Activated CD4-positive, alpha-beta memory T cell treated with anti-CD3 and anti-CD28 coated beads for 36 hours (primary cell): ENCODE measurements at places on chromosomes 16 and 17. TPM values are rescaled to one million over a fixed set of nuclear protein-coding genes. Genes with fewer than 3 reads are reported as not detected.
A peak's percentile ranks its signal among the peaks of the same experiment; 100 is the strongest.

DNA sequence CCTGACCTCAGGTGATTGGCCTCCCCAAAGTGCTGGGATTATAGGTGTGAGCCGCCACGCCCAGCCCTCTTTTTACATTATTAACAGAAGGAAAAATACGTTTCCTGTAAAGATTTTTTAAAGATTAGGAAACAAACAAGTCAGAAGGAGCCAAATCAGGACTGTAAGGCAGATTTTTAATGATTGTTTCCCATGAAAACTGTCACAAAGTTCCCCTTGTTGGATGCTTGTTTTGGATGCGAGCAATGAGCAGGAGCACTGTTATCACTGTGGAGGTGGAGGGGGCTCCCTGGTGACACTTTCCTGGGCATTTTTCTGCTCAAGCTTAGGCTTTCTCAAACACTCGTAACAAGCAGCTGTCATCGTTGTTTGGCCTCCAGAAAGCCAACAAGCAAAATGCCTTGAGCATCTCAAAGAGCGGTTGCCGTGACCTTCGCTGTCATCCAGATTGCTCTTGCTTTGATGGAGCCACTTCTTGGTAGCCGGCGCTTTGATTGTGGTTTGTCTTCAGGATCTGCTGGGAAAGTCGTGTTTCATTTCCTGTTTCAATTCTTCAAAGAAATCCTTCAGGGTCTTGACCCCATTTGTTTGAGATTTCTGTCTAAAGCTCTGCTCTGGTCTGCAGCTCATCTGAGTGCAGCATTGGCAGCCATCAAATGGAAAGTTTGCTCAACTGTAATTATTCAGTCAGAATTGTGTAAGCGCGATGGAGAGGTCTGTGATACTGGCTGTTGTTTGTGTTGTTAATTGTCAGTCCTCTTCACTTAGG is 128.7 kb downstream of the RPTOR start:
- DNase-seq, result peak; percentile 41

- DNase-seq, result no peak
These were observed 697 bp upstream of the SHISA9 start for GRCh38 chr16:12900599-12901203.

- no peak for DNase-seq
These were observed 16.5 kb downstream of the GLP2R start for GRCh38 chr17:9842057-9842758.

- DNase-seq, result no peak
These were observed 9.1 kb downstream of the ZSCAN10 start for GRCh38 chr16:3089717-3090592.

DNA sequence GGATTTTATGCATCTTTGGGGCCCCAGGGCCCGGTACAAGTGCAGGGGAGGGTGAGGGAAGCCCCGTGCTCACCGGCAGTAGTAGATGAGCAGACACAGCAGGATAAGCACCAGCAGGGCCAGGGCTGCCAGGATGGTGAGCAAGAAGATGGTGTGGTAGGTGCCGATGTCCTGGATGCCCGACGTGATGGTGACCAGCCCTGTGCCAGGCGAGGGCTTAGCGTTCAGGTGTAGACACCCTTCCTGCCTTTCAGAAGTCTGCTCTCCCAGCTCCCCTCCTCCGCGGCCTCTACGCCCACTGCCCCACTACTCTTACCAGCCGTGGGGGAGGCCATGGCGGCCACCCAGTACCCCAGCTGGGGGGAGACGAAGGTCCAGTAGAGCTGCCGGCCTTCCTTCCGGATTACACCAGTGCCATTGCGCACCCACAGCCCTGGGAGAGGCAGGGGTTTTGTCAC is 8.0 kb downstream of the FAM171A2 start:
- DNase-seq, result no peak

DNA sequence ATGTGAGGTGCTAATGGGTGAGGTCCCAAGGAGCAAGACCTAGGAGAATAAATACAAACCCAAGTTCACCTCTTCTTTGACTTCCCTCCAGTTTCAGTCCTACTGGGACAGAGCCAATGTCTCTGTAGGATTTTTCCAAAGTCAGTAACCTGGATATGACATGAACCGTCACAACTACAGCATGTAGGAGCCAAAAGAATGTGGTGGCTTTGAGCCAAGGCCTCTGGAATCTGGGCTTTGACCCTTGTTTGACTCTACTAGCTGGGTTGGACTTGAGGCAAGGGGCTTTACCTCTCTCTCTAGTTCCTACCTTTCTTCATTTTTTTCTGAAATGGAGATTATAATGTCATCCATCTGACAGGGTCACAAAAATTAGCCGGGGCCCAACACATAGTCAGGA is 91.4 kb downstream of the CACNG3 start:
- no peak for DNase-seq

GRCh38 chr16:67028167-67028695 is 718 bp upstream of the CBFB start:
- no peak for DNase-seq

DNA sequence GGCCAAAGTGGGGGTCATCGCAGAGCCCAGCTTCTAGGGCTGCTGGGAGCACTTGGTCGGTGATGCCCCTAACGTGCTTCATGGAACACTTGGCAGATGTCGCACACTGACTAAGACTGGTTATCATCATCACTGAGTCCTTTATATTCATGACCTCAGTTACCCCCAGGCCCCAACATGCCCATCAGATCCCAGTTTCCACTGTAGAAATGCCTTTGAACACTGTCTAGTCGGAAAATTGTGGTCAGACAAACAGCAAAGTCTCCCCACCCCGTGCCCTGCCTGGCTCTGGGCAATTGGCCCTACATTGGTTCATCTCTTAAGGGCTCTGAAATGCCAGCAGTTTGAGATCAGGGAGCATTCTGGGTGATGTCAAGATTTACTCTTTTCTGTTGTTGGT is 51.3 kb downstream of the NKD1 start:
- DNase-seq, result no peak

GRCh38 chr17:17474341-17474740 is 2.5 kb upstream of the MED9 start:
- no peak for DNase-seq

- no peak for DNase-seq
These were observed 18.6 kb downstream of the SCNN1B start for GRCh38 chr16:23320693-23321092.

DNA sequence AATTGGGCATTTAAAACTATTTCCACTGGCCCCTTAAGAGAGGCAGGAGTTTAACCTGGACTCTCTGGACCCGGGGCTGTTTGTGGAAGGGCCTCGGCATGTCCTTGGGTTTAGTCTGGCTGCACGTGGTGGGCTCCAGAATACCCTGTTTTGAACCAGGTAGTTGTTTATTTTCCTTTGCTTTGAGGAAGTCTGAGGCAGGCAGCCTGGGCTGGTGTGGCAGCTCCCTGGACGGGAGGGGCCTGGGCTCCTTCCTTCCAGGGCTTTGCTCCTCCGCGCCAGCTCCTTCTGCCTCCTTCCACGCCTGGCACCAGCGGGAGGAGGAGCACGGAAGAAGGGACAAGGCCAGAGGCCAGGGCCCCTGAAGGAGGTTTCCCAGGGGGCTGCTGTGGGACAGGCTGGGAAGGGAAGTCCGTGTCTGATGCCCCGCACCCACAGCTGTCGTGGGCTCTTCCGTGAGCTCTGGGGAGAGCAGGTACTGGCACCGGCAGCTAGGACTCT is 15.5 kb downstream of the BANP start:
- no peak for DNase-seq

DNA sequence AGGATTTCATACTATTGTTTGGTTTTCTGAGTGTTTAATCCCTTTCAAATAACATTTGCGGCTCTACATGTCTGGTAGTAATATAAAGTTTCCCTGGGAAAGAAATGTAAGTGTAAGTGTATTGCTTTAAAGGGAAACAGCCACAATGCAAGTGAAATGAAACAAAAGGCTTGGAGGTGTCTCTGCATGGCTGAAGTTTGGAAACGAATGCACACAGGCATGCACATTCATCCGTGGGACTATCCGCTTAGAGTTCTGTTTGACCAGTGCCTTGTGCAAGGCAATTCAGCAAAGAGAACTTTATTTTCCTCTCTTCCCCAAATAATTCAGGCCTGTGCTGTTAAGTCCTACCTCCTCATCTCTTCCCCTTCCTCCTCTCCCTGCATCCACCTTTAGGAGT is 56.1 kb upstream of the MRTFB start:
- no peak for DNase-seq

GRCh38 chr16:1551166-1551565 is 17.7 kb downstream of the TMEM204 start:
- no peak for DNase-seq

DNA sequence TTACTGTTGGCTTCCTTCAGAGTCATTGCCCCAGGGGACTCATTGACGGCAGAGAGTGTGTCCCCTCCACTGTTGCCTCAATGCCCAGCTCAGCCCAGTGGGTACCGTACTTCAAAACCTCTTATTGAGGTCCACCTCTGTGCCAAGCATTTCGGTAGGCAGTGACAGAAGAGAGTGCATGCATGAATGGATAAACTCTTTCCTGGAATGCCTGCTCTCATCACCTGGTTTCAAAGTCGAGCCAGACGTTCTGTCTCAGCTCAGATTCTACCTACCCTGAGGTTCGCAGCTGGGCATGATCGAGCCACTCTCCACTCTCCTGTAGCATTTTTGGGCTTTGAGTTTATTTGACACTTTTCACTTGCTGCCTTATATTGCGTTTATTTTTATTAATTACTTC is 647.0 kb downstream of the MAF start:
- DNase-seq, result no peak

DNA sequence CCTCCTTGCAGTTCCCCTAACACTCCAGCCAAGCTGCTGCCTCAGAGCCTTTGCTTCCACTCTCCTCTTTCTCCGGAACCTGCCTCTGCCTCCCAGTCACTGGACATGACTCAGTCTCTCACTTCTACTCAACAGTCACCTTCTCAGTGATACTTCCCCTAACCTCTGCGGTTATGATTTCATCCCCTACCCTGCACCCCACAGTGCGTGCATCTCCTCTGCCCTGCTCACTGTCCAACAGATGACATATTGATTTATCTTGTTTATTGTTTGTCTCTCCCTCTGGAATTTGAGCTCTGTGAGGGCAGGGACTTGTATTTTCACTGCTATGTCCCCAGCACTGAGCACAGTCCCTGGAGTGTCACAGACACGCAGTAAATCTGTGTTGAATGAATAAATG is 100.7 kb downstream of the CYLD start:
- peak; percentile 69 for DNase-seq

DNA sequence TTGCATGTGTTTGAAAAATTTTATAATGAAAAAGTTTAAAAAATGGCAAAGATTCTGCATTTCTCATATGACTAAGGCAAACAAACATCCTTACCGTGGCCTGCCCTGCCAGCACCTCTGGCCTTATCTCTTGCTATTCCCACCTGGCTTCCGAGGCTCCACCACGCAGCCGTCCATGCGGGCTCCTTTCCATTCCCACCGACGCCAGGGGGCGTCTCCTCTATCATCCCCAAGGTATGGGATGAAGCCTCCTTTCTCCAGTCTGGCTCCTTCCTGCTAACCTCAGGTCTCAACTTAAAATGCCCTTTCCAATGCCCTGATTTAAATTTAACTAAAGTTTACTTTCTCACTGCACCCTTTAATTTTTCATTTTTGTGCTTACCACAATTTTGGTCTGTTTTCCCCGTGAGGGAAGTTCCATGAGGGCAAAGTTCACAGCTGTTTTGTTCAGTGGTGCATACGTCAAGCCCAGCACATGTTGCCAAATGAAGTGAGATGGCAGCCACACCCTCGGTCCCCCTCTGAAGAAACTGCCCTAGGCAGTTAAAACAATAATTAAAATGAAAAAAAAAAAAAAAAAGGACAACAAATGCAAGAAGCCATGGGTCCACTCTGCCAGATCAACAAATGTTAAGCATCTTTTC is 13.3 kb upstream of the SDK2 start:
- DNase-seq, result peak; percentile 47

- no peak for DNase-seq
These were observed 166.4 kb downstream of the CYB561 start for GRCh38 chr17:63279498-63280230.

- no peak for DNase-seq
These were observed 30.2 kb downstream of the AATF start for GRCh38 chr17:36978810-36979564.

- DNase-seq, result peak; percentile 40
These were observed 50.9 kb upstream of the MTSS2 start for GRCh38 chr16:70736465-70737376.

The SLC13A2 gene
- total RNA-seq, result not detected

The CCL17 gene
- total RNA-seq, result 1.6 TPM

The C16orf92 gene
- not detected for total RNA-seq

The NXPH3 gene
- total RNA-seq, result 0.10 TPM

The ZSWIM7 gene
- total RNA-seq, result 12.0 TPM

The MCRIP1 gene
- 68.3 TPM for total RNA-seq

The MYCBPAP gene
- total RNA-seq, result 8.5 TPM

The MT1A gene
- not detected for total RNA-seq

The TEKT1 gene
- total RNA-seq, result not detected

The ALDOC gene
- 77.3 TPM for total RNA-seq

The RNF157 gene
- 25.4 TPM for total RNA-seq
